Motor neuron (in vitro differentiated cells): ENCODE measurements at places on chromosomes 4 and X.

DNA sequence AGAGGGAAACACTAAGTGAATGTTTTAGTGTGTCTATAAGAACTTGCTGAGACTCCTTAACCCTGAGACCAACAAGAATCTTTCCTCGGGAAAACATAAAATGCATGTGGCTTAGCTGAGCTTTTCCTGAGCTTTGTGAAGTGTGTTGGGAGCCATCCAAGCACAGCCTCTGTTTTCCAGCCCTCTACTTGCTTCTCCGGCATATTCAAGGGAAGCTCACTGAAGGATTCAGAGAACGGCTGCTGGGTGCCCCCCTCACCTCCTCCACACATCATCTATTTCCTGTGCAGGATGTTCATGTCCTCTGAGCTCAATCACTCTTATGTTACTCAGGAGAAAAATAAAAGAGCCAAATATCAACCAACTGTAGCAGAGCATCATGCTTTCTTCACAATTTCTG is 492.1 kb downstream of the IL15 start:
- ATAC-seq = no peak

GRCh38 chrX:130299279-130300009 is 30.7 kb upstream of the ZNF280C start:
- ATAC-seq = no peak

- ATAC-seq = no peak
Measured at GRCh38 chr4:173858471-173858870, 328.4 kb upstream of the HAND2 start.

DNA sequence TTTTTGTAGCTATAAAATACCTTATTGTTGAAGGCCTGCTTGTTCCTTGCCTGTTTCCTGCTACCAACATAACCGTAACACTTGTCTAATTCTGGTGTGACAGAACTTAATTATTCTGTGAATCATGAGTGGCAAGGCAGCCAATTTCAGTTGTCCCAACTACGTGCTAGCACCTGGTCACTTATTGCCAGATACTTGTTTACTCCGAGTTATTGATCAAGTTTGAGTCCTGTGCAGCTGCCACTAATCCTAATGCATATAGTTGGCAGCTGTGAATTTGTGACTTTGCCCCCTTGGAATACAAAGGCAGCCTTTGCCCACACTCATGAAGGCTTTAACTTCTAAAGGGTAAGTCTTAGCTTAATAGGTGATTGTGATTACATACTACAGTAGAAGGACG is 7.8 kb upstream of the RNF128 start:
- no peak for ATAC-seq

DNA sequence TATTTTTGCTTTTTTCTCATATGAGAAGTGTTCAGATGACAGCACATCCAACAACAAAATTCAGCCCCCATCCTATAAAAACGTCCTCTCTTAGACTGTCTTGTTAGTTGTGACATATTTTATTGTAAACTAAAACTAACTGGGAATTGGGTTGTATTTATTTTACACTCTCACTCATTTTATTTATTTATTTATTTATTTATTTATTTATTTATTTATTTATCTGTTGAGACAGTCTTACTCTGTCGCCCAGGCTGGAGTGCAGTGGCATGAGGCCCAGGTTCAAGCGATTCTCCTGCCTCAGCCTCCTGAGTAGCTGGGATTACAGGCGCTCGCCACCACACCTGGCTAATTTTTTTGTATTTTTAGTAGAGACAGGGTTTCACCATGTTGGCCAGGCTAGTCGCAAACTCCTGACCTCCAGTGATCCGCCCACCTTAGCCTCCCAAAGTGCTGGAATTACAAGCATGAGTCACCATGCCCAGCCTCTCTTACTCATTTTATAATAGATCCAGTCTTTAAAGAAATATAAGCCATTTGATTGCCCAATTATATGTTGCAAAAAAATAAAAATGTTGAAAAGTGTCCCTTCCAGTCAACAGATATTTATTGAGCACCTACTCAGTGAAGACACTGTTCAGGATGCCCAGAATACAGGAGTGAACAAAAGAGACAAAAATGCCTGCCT is 44.6 kb downstream of the PALLD start:
- peak; percentile 38 for ATAC-seq

GRCh38 chr4:7966281-7967062 is 26.8 kb upstream of the AFAP1 start:
- ATAC-seq = no peak

- ATAC-seq = no peak
Measured at GRCh38 chr4:8195841-8196458, 3.1 kb upstream of the SH3TC1 start.

GRCh38 chrX:119190831-119191230 is 45.3 kb upstream of the PGRMC1 start:
- ATAC-seq = peak; percentile 73

- ATAC-seq = no peak
Measured at GRCh38 chr4:42750091-42750490, 93.2 kb upstream of the ATP8A1 start.

GRCh38 chr4:184395971-184396391 is 78.4 kb downstream of the IRF2 start:
- ATAC-seq = no peak

- no peak for ATAC-seq
Measured at GRCh38 chr4:62914758-62915157, 1494.5 kb downstream of the TECRL start.

GRCh38 chr4:184591070-184591677 is 58.1 kb downstream of the CASP3 start:
- no peak for ATAC-seq

- peak; percentile 26 for ATAC-seq
Measured at GRCh38 chrX:86148594-86148993, 343 bp downstream of the DACH2 start.

DNA sequence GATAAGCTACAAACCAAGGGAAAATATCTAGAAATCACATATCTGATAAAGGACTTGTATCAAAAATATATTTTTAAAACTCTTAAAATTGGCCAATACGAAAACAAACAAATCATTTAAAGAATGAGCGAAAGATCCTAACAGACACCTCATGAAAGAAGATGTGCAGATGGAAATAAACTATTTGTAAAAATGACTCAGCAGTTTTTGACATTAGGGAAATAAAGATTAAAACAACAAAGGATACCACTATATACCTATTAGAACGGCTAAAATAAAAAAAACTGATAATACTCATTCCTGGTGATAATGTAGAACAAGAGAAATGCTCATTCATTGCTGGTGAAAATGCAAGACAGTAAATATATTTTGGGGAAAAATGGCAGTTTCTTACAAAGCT is 506.4 kb downstream of the KLHL4 start:
- ATAC-seq = no peak

DNA sequence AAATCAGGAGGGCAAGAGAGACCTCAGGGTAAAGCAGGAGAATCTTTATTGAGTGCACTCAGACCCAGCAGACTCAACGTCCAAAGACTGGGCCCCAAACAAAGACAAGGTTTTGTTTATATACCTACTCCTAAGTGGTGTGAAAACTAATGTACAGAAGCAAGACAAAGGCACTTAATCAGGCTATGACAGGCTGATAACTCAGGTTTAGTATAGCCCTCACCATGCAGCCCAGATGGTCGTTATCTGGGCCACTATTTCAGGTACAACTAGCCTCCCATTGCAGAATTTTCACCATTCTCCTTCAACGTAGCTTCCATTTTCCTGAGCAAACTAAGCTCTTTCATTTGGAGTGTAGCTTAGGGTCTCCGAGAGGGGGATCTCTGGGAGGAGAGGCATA is 36.9 kb downstream of the SULT1E1 start:
- ATAC-seq = no peak

DNA sequence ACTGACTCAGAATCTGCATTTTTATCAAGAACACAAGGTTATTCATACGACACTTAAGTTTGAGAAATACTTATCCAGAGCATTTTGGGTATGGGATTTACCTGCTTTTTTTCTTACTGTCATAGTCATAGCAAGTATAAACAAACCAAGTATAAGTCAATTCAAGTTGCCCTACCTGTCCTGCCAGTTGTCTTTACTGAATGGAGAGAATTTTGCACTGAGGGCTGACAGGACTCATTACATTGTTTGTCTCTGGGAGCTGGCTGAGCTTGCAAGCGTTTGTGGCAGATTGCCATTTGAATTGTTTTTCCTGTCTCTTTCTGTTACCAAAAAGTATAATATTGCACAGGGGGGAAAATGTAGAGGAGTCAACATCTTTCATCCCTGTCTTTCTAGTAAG is 278.9 kb upstream of the MAGEC2 start:
- no peak for ATAC-seq

GRCh38 chrX:50799531-50799961 is 14.4 kb downstream of the SHROOM4 start:
- no peak for ATAC-seq

- ATAC-seq = no peak
Measured at GRCh38 chrX:151711154-151711553, 4.7 kb upstream of the FATE1 start.

DNA sequence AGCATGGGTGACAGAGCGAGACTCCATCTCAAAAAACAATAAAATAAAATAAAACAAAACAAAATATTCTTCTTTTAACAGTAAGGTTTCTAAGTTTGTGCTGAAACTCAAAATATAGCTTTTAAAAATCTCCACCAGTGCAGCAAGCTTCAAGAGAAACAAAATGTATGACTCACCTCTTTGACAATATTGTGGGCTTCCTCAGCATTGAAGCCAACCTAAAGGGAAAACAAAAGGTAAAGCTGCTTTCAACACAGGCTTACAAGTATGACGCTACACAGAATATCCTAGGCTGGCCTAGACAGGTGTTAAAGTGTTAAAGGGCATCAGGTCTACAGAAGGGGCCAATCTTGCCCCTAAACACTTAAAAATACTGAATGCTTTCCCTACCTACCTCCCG is 1.2 kb downstream of the DYNLT3 start:
- ATAC-seq = no peak

GRCh38 chr4:67785528-67785927 is 31.3 kb upstream of the GNRHR start:
- ATAC-seq = no peak

- peak; percentile 46 for ATAC-seq
Measured at GRCh38 chr4:186104890-186105646, 564 bp downstream of the FAM149A start.

GRCh38 chrX:132216283-132216682 is 3.0 kb downstream of the RAP2C start:
- no peak for ATAC-seq

- no peak for ATAC-seq
Measured at GRCh38 chrX:149804102-149804501, 22.4 kb downstream of the MAGEA9 start.

DNA sequence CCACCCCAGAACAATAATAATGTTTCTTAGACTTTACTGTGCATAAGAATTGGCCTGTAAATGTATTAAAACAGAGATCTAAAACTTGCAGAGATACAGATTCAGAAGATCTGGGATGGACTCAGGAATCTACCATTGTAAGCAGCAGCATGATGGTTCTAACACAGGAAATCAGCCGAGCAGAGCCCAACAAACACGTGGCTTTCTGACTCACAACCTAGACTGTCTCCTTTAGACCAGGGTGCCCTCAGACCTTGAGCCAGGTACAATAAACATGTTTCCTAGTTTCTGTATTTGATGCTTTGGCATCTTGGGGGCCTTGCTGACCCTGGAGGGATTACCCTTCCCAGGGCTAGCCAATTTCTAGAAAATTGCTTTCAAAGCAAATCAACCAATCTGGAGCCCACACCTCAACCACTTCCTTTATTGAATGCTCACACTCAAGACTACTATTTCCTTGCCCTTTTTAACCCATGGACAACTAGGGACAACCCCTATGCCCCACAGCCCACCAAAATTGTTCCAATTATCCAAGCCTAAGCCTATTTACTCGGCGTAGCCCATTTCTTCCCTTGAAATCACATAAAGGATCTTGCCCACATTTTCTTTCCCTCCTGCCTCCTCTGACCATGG is 80.5 kb downstream of the TBC1D9 start:
- ATAC-seq = no peak

DNA sequence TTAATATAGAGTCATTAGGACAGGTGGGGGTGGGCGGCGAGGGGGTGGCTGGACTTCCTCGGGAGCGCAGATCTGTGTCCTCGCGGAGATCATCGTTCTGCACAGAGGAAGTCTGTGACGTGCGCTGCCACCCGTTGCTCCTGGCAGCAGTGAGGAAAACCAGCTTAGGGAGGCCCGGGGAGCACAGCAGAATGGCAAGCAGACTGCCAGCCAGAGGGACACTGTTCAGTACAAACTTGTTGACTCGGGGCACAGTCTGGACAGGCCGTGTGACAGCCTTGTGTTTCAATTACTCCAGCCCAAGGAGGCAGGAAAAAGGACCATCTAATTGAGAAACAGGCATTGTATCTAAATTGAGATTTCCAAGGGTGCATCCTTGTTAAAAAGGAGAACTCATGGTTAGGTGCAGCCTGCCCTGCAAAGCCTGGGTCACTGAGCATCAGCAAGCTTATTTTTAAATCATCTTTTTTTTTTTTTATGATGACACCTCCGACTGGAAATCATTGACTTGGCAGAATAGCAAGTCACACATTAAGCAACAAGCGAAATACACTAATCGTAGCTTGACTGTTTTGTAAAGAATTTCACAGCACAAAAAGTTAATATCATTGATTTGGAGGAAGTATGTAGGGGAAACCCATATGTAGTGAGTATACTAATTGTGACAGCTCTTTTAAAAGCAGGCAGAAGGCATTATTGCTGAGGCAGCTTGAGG is 512.0 kb upstream of the FAT1 start:
- ATAC-seq = no peak

- ATAC-seq = no peak
Measured at GRCh38 chr4:74206088-74206825, 48.3 kb downstream of the MTHFD2L start.

- no peak for ATAC-seq
Measured at GRCh38 chrX:83916525-83916924, 55.6 kb downstream of the CYLC1 start.

DNA sequence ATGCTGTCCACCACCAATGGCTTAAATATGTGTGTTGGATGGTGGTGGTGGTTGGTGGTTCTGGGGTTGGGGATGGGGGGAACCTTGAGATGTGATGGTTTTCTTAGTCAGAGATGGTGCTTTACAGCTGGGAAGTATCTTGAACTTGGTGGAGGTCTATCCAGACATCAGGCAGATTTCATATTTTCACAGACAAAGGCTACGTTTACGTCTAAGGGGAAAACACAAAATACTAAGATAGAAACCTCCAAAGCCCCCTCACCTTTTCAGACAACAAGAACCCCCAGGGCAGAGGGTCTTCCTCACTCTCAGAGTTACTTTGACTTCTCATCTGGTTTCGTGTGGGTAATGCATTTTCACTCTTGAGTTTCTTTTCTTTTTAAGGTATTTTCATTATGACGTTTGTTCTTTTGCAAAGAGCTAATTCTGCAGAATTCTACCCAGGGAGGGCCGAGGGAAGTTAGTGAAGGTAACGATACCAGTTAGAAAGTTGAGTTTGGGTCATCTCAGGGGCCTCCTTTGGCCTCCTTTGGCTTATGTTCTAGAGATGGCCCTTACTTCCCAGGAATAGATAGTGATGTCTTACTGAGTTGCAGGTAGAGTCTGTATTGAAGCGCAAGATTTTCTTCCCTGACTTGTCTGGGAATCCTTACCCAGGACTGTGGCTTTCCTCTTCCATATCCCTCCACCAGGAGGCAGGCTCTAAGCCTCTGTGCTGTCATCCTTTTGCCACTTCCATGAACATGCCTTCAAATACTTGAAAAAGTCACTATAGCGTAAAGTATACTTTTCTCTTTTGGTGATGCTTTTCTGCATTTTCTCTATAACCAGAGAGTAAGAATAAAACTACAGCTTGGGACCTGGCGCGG is 31.9 kb downstream of the RHOH start:
- ATAC-seq = no peak

- ATAC-seq = peak; percentile 83
Measured at GRCh38 chr4:180665994-180666824, 1577.0 kb upstream of the TENM3 start.

- ATAC-seq = no peak
Measured at GRCh38 chr4:11483046-11483445, 54.4 kb upstream of the HS3ST1 start.

- no peak for ATAC-seq
Measured at GRCh38 chrX:106302304-106302703, 134.2 kb downstream of the PWWP3B start.
